ENCODE measurements at places on chromosomes 11 and 22.

DNA sequence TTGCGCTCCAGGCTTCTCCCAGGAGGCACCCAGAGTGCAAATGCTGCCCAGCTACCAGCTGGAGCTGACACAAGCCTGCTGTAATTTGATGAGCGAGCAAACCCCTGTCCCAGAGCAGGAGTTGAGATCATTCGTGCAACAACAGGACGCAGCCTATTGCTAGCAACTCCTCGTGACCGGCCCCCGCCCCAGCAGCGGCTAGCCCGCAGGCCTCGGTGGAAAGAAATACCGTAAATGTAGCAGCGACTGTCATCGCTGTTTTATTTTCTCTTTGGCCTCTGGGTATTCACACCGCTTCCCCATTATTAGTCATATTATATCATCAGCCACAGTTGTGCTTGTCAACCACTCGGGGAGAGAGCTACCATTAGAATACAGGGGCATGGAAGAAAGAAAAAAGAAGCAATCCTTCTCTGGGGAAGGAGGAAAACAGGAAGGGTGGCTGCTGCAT is 59.2 kb upstream of the ATXN10 start:
- peak; percentile 82 for DNase-seq

DNA sequence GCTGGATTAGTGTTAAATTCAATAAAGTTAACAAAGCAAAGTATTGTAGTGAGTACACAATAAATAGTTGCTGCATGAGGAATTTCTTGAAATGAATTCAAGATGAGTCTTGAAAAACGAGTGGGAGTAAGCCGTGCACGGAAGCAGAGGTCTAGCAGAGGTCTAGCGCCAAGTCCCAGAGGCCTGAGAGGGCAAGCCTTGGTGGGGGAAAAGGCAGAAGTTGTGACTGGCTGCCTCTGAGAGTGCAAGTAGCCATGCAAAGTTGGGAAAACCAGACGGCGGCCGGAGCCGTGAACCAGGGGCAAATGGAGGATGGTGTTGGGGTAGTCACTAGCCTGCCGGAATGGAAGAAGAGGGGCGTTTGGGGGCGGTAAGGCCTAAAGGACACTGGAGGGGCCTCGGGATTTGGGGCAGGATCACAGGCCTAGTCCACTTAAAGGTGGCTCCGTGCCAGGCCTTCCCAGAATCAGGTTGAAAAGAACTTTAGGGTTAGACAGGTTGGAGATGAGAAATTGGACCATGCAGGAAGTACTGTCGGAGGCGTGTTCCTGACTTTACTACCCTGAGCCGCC is 379 bp upstream of the SLC3A2 start:
- no peak for DNase-seq

GRCh38 chr11:121929581-121929980 is 186.4 kb downstream of the BLID start:
- peak; percentile 55 for DNase-seq

- DNase-seq: no peak
These were observed 114.4 kb downstream of the MRTFA start for GRCh38 chr22:40522141-40522540.

DNA sequence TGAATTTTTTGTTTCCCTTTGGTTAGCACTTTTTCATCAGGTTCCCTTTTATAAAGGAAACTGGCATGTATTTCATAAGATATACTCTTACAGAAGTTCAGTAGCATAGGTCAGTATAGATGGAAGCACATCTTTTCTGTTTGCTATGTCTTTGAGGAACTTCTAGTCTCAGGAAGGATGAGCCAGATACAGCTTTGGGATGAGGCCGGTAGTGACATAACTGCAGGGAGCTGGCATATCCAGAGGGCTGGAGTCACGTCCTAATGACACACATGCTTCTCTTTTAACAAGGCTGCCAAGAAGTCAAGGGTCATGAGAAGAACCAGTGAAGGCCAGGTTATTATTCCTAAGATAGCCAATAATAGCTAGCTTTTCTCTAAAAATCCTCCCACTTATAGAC is 33.3 kb upstream of the ADSL start:
- no peak for DNase-seq

DNA sequence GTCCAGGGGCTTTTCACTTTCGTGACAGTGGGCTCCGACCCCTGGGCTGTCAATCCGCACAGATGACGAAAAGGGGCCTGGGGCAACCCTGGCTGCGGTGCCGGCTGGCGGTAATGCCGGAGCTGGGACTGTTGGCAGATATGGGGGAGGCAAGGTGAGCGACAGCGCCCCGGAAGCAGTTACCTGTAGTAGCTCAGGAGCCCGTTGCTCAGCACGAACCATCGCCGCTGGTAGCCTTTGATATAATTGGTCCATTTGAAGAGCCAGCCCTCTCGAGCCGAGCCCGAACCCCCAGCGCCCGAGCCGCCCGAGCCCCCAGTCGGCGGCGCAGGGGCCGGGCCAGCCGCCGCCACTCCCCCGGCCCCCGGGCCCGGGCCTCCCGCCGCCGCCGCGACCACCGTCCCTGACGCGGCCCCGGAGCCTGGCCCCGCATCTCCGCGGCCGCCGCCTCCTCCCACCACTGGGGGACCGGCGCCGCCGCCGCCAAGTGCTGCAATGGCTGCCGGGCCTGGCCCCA is 396 bp downstream of the OSBP start:
- peak; percentile 63 for DNase-seq

- DNase-seq: peak; percentile 81
These were observed 30.5 kb upstream of the PPARA start for GRCh38 chr22:46119729-46120419.

- no peak for DNase-seq
These were observed 2.8 kb upstream of the NUCB2 start for GRCh38 chr11:17273668-17274282.

DNA sequence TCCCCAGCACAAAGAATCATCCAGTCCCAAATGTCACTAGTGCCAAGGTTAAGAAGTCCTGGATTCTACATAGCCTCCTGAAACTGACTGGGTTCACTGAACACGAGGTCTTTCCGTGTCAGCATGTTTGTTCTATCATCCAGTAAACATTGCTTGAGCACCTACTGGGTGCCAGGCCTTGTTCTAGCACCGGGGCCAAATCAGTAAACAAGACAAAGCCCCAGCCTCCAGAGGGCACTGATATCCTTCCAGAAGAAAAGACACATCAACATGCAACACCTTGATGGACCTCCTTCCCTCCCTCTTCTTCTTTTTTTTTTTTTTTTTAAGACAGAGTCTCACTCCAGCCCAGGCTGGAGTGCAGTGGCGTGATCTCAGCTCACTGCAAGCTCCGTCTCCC is 26.9 kb downstream of the TPST2 start:
- no peak for DNase-seq

DNA sequence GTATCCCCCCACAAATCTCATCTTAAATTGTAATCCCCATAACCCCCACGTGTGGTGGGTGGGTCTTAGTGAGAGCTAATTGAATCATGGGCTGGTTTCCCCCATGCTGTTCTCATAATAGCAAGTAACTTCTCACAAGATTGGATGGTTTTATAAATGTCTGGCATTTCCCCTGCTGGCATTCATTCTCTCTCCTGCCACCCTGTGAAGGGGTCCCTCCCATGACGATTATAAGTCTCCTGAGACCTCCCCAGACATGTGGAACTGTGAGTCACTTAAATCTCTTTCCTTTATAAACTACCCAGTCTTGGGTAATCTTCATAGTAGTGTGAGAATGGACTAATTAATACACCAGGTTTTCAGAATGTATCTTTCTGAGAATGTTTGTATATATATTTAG is 1159.4 kb downstream of the FAM181B start:
- DNase-seq: no peak

- no peak for DNase-seq
These were observed 18.4 kb downstream of the ASCL2 start for GRCh38 chr11:2252018-2252417.

- no peak for DNase-seq
These were observed 40.1 kb upstream of the APLNR start for GRCh38 chr11:57276971-57277675.

GRCh38 chr11:130603335-130603906 is 155.0 kb downstream of the ADAMTS15 start:
- DNase-seq: no peak

GRCh38 chr11:69489746-69490365 is 8.4 kb downstream of the LINC01488 start:
- peak; percentile 33 for DNase-seq

DNA sequence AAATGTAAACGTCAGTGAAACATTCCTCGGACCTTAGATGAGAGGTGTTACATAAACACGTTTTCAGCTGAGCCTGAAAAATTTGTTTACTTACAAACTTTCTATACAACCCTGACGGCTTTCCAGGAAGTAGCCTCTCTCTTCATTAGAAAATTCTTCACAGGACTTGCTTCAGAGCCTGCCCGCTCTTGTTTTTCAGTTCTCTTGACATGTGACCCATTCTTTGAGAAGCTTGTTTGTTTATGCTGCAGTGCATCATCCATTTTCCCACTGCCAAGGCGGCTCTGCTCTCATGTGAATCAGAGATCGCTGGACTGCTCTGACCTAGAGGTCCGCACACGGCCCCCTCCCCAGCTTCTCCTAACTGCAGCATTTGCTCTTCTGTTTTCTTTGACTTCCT is 47.9 kb upstream of the ARHGAP42 start:
- DNase-seq: no peak

- no peak for DNase-seq
These were observed 55.0 kb downstream of the COPB1 start for GRCh38 chr11:14444441-14445189.

DNA sequence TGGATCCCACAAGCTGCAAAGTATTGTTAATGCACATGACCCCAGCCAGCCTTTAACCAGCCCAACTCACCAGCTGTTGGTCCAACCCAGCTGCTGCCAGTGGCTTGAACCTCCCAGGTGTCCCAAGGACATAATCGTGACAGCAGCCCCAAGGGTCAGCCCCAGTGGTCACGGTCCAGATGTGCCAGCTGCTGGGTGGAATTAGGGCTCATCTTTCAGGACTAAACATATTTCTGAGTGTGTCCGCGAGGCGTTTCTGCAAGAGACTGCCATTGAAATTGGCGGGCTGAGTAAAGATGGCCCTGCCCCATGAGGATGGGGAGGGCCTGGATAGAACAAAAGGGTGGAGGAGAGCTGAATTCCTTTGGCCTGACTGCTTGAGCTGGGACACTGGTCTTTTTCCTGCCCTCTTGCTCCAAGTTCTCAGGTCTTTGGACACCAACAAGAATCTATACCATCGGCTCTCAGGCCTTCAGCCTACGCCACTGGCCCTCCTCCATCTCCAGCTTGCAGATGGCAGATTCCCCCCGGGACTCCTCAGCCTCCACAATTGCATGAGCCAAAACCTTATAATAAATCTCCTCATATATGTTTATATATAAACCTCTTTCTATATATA is 240.2 kb downstream of the MN1 start:
- DNase-seq: no peak

DNA sequence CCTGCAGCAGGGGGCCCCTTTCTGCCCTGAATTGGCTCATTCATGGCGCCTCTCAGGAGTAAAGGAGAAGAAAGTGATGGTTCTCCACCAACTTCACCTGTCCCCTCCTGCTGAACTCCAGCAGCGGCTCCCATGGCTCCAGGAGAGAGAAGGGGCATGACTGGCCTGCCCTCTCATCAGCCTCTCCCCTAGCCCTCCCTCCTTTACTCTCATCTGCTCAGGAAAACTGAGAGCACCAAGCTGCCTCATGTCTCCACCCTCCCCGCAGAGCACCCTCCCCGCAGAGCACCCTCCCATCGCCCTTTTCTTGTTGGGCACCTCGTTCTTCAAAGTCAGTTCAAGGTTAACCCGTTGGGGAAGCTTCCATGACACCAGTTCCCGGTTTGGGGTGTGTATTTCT is 82.1 kb upstream of the ATXN10 start:
- no peak for DNase-seq

- no peak for DNase-seq
These were observed 4.3 kb upstream of the RRM1 start for GRCh38 chr11:4090258-4090657.

DNA sequence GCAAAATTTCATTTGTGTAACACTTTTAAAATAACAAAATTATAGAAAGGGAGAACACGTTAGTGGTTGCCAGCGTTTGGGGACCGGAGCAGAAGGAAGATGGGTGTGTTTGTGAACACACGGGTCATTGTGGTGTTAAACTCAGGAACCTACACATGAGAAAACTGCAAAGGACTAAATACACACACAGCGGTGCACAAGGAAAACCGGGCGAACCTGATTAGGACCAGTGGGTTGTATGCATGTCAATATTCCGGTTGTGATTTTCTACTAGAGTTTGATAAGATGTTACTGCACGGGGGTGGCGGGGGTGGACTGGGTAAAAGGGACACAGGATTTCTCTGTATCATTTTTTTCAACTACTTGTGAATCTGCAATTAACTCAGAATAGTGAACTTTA is 351.2 kb downstream of the OPCML start:
- DNase-seq: no peak

GRCh38 chr11:11608783-11609232 is 13.0 kb downstream of the GALNT18 start:
- DNase-seq: no peak

DNA sequence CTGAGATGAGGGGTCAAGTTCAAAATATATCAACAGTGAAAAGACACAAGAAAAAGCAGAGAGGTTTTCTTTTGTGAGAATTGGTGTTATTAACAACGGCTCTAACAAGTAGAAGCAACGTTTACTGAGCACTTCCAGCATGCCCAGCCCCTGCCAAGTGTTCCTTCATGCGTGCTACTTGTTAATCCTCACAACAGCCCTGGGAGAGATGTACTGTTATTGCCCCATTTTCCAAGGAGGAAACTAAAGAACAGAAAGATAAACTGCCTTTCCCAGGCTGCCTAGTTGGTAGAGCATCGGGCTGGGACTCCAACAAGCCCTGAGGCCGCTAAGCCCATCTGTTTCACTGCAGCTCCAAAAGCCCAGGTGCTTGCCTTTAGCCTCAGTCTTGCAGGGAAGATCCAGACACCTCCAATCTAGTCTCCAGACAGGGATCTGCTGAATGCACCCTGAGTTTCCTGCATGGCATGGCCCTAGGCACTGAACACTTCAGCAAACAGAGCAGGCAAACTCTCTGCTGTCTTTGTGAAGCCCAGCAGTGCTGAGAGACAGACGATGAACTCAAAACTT is 25.5 kb downstream of the SPATA19 start:
- no peak for DNase-seq

DNA sequence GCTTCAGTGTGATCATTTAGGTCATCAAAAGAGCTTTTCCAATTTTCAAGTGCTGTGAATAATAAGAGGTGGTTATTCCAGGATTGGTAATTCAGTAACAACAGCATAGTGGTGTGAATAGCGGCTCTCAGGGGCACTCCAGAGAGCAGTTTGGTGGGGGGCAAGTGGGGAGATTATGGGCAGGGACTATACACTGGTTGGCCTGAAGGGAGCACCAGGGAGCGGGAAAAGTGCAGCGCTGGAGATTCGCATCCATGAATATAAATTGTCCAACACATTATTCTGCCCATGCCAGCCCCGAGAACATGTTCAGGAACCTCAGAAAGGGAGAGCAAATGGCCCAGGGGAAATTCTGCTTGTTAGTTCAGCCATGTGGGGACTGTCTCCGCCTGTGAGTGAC is 37.9 kb downstream of the OR6Q1 start:
- DNase-seq: no peak
